ENCODE measurements at places on chromosomes 7 and 10.

DNA sequence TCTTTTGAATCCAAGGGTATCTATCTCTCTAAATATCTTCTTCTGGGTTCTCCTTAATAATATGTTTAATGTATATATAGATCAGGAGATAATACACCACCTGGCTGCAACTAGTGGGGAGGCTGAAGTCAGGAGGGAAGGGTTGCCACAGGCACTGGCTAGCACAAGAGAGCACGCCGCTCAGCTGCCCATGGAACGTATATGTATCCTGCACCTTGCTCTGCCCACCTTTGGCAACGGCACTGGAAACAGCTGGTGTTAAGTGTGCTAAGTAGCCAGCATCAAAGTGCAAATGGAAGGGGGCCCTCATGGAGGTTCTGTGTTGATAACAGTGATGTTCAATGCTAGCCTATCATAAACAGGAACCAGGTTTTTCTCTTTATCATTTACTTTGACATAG is 49.8 kb upstream of the FAM133B start:
- DNase-seq = no peak

- no peak for DNase-seq
Measured at GRCh38 chr7:32326078-32326477, 164.1 kb downstream of the LSM5 start.

GRCh38 chr10:110348336-110348735 is 43.6 kb upstream of the SMNDC1 start:
- DNase-seq = no peak

- DNase-seq = no peak
Measured at GRCh38 chr7:157834501-157835163, 497.8 kb downstream of the DNAJB6 start.

DNA sequence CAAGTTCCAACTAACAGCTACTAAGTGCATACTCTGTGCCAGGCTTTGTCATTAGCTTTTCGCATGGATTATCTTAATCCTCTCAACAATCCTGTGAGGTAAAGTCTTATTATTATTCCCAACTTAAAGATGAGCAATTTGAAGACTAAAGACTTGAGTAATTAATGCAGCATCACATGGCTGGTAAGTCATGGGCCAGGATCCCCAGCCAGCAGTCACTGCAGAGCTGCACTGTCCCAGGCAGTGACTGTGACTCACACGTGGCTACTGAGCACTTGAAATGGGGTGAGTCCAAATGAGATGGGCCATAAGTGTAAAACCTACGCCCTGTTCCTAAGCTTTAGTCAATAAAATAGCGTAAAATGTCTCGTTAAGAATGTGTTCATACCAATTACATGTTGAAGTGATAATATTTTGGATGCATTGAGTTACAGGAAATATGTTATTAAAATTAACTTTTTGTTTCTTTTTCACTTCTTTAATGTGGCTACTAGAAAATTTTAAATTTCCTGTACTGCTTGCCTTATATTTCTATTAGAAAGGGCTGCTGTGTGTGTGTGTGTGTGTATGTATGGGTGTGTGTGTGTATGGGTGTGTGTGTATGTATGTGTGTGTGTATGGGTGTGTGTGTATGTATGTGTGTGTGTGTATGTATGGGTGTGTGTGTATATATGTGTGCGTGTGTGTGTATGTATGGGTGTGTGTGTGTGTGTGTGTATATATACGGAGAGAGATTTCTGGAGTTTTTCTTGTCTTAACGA is 756.3 kb downstream of the AUTS2 start:
- DNase-seq = no peak

- no peak for DNase-seq
Measured at GRCh38 chr10:1609648-1609970, 127.7 kb downstream of the ADARB2 start.

- no peak for DNase-seq
Measured at GRCh38 chr10:82813856-82814255, 938.9 kb downstream of the NRG3 start.

GRCh38 chr10:51097546-51097945 is 23.3 kb downstream of the PRKG1 start:
- DNase-seq = no peak

DNA sequence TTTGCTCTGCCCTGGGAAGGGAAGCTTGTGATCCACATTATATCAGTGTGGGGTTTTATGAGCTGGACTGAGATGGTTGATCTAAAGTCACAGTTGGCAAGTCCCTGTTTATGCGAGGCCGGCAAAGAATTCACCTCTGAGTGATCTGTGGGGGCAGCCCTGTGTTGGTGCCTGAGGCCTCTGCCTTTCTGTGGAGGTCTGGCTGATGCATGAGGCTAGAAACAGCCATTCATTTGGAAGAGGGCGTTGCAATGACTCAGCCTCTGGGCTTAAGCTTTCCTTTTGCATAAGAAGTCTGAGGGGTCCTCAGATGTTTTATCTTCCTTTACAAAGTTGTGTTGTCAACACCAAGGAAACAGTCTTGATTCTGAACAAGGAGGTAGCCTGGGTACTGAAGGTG is 126.9 kb downstream of the MGMT start:
- DNase-seq = no peak

DNA sequence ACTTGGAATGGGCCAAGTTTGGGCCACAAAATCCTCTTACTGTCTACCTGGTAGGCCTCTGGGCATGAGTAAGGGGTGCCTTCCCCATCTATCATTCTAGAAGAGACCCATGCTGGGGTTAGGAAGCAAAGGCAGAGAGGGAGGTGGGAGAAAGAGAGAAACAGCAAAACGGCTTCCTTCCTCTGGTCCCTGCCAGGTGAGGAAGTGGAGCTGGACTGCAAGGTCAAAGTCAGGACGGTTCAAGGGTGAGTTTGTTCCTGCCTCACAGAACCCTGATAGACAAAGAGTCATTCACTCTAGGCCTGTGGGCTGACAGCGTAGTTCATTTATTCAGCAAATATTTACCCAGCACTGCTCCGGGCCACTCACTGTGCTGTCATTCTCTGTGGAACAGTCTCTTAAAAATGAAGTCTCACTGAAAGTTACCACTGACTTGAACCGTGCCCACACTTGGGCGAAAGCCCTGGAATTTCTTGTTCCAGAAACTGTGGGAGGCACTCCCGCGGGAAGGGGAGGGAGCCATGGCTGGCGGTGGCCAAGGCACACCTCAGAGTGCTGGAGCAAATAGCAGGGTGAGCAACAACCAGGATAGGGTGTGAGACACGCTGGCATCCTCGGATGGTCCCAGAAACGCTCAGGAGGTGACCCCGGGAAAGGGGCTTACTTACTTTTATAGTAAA is 26.2 kb upstream of the ECHDC3 start:
- no peak for DNase-seq

DNA sequence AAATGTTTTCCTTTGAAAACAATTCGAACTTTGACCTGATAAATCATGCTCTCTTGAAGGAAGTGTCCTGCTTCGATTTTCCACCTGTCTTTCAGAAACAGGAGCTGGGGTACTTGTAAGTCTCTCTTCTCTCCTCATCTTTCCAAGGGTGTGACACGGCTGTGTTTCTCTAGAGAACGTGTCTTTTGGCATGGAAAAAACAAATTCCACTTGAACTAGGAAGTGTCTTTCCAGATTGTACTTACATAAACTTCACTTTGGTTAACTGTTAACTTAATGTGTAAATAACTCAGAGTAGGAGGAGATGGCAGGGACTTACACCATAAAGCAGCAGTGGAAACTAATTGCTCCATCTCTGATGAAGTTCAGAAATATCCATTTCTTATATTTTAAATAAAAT is 4.2 kb upstream of the CALCR start:
- DNase-seq = no peak

DNA sequence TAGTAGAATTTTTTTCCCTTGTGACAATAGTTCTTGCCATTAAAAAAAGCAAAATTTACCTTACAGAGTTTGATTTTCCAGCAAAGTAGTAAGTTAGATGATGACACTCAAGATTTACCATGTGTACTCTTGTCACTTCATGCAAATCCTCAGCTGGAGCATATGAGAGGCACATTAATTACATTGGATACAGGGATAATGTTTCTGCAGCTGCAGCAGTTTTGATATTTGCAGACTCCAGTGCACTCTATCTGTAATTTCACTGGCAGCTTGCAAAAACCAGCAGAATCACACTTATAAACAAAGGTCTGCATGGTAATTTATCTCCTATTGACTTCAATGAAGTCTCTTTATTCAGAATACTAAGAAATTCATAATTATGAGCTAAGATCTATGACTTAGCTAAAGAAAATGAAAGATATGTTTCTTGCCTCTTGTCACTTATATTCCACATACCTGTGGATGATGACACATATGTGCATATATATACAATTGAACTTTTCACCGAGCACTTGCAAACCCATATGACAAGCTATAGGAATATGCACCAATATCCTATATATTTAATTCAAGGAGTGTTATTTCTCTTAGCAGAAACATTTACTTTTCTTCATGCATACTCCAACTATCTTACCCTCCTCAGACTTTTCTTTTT is 530.6 kb downstream of the PHTF2 start:
- DNase-seq = no peak

GRCh38 chr10:118930614-118931013 is 98.9 kb upstream of the NANOS1 start:
- DNase-seq = no peak

DNA sequence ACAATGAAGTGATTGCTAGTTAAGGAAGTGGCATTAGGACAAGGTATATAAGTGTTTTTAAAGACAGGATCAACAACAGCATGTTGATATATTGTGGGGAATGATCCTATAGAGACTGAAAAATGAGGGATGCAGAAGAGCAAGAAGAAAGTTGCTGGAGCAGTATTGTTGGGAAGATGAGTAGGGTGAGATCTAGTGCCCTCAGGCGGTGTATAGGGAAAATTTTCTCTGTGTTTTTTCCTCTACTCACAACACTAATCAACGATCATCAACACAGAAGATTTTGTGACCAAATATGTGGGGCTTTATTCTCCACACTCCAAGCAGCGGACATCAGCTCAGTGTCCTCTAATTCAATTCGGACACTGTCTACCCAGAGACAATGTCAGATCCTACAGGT is 9.6 kb upstream of the PTTG1IP2 start:
- no peak for DNase-seq

DNA sequence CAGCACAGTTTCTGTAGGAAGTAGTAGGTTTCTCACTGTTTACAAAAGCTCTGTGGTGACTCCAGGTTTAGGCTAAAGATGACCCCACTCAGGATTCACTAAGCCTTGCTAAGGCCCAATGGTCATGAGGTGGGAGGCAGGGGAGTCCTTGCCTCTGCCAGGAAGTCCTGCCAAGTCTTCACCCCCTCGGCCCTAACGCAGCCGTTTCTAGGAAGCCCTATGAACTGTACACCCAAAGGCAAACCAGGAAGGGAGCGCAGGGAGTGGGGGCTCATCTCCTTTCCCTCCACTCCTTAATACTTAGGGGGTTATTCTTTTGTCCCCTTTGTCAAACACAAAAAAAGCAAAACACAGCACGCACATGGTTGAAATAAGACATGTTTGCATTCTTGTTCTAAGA is 64.6 kb downstream of the CTBP2 start:
- no peak for DNase-seq

DNA sequence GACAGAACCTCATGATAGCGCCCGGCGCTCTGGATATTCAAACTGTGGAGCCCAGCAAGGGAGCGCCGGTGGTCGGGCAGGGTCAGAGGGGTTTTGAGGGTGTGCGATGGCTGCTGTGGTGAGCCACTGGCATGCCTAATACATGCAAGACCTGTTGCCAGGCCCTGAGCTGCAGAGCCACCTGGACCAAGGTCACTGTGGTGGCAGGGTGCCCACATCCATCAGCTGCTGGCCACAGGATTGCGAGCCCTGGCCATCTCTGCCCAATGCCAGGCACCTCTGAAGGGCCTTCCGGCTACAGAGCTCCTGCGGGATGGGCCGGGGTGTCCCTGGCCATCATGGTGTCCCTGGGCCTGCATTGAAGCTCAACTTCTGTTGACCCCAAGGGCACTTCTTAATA is 123.0 kb upstream of the TNRC18 start:
- DNase-seq = no peak

- DNase-seq = no peak
Measured at GRCh38 chr10:100528123-100528886, 1.4 kb downstream of the NDUFB8 start.

DNA sequence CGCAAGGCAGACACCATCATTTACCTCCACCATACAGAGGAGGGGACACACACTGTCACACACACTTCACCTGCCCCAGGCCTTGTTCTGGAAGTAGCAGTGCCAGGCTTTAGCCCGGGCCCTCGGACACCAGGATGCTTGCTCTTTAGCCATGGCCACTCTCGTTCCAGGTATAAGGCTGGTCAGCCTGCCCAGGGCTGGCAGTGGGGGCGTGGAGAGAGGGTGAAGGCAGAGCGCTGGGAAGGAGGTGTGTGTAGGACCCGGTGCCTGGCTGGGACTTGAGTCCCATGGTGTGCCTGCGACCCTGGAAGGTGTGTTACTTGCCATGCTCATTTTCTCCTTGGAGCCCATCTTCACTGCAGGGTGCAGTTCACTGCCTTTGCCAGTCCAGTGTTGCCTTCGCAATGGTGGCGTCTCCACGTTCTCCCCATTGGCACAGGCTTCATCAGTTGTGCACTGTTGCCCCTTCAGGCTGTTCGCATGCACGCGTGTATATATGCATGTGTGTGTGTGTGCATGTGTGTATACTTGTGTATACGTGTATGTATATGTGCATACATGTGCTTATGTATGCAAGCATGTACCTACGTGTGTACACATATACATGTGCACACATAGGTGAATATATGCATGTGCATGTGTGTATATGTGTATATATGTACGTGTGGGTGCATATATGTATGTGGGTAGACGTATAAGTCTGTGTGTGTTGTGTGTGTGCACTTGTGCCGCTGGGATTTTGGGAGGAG is 153.4 kb downstream of the CAMK1D start:
- DNase-seq = no peak

GRCh38 chr7:147411096-147411495 is 1179.5 kb upstream of the C7orf33 start:
- DNase-seq = no peak

DNA sequence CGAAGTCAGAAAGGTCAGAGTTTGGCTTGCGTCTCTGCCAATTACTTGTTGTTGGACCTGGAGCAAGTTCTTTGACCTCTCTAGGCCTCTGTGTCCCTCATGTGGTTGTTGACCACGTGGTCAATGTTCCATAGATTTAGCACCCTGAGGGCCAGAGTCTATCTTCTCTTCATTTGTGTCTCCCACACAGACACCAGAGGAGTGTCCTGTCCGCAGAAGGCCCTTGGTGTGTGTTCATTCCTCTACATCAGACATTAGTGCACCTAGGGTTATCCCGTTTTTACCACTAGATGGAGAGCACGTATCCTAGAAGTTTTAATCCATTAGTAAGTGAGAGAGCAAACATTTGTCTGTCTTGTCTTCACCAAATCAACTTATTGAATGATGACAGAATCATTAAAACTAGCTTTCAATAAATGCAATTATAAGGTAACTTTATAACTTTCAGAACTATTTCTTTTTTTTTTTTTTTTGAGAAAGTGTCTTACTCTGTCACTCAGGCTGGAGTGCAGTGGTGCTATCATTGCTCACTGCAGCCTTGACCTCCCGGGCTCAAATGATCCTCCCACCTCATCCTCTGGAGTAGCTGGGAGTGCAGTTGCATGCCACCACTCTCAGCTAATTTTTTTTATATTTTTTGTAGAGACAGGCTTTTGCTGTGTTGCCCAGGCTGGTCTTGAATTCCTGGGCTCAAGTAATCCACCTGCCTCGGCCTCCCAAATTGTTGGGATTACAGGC is 122.5 kb upstream of the ANKRD1 start:
- no peak for DNase-seq

- no peak for DNase-seq
Measured at GRCh38 chr7:114007386-114007785, 88.6 kb upstream of the PPP1R3A start.

GRCh38 chr10:127090138-127090537 is 106.3 kb downstream of the INSYN2A start:
- no peak for DNase-seq

GRCh38 chr10:99788598-99789256 is 6.3 kb downstream of the ABCC2 start:
- no peak for DNase-seq

- DNase-seq = no peak
Measured at GRCh38 chr7:92366730-92367129, 80.6 kb upstream of the GATAD1 start.
